Central memory CD8-positive, alpha-beta T cell (primary cell): ENCODE measurements at places on chromosomes 13 and 19.

DNA sequence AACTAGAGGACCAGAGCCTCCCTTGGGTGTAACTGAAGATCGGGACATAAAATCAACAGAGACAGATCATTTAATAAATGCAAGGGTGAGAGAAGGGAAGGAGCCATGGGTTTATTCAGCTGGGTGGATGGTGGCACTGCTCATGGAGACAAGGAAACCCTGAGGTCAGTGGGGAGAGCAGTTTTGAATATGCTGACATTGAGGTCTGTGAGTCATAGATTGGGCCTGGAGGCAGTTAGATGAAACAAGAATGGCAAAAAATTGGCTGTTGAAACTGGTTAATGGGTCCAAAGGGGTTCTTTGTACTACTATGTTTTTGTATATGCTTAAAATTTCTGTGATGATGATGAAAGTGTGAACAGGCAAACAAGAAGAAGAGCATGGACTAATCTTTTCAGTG lies 5.1 kb upstream of the GTF3A start:
- peaks cover 8% of the 10 kb centered on the region for H3K27me3 ChIP-seq
- DNase-seq = no peak
- no peak overlapping the region for H3K27ac ChIP-seq
- H3K4me3 ChIP-seq = no peak overlapping the region

GRCh38 chr13:21579754-21580316 lies 24.1 kb downstream of the MICU2 start:
- peak overlapping the region; percentile 59 for H3K4me3 ChIP-seq
- H3K4me1 ChIP-seq = peaks cover 42% of the 10 kb centered on the region
- DNase-seq = peak; percentile 13
- peaks cover 3% of the 10 kb centered on the region for H3K36me3 ChIP-seq

- H3K4me1 ChIP-seq = peaks cover 79% of the 10 kb centered on the region
- peak overlapping the region; percentile 84 for H3K4me3 ChIP-seq
- peak overlapping the region; percentile 94 for H3K27ac ChIP-seq
- H3K36me3 ChIP-seq = peaks cover 30% of the 10 kb centered on the region
Measured at GRCh38 chr19:40719414-40719894, 2.5 kb downstream of the ITPKC start.

DNA sequence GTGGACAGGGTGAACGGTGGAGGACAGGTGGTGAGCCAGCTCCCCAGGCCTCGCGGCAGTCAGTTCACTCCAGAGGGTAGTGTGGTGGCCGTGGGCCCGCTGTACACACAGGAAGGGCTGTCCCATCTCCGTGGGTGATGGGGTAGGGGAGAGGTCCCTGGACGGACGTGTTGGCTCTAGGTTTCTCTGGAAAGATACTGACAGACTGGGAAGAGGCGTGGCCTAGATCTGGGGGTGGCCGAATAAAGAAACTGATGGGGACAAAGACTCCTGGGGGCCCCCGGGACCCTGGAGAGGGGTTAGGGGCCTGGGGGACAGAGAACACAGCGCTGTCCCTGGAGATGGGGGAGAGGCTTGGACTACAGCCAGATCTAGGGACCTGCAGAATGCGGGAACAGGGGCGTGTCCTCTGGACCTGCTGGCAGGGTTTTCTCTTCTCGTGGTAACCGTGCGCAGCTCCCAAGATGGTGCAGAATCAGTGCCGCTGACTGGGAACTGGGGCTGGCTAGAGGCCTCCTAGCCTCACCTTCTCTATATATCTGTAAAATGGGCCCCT lies 4.0 kb upstream of the PRAM1 start:
- H3K4me1 ChIP-seq = peaks cover 17% of the 10 kb centered on the region
- DNase-seq = no peak
- H3K27ac ChIP-seq = peak overlapping the region; percentile 68
- H3K4me3 ChIP-seq = peak overlapping the region; percentile 90

GRCh38 chr19:45599286-45599685 lies 2.7 kb downstream of the GPR4 start:
- H3K4me1 ChIP-seq = peaks cover 24% of the 10 kb centered on the region
- DNase-seq = no peak
- peaks cover 85% of the 10 kb centered on the region for H3K27me3 ChIP-seq
- H3K27ac ChIP-seq = no peak overlapping the region
- no peak overlapping the region for H3K4me3 ChIP-seq

DNA sequence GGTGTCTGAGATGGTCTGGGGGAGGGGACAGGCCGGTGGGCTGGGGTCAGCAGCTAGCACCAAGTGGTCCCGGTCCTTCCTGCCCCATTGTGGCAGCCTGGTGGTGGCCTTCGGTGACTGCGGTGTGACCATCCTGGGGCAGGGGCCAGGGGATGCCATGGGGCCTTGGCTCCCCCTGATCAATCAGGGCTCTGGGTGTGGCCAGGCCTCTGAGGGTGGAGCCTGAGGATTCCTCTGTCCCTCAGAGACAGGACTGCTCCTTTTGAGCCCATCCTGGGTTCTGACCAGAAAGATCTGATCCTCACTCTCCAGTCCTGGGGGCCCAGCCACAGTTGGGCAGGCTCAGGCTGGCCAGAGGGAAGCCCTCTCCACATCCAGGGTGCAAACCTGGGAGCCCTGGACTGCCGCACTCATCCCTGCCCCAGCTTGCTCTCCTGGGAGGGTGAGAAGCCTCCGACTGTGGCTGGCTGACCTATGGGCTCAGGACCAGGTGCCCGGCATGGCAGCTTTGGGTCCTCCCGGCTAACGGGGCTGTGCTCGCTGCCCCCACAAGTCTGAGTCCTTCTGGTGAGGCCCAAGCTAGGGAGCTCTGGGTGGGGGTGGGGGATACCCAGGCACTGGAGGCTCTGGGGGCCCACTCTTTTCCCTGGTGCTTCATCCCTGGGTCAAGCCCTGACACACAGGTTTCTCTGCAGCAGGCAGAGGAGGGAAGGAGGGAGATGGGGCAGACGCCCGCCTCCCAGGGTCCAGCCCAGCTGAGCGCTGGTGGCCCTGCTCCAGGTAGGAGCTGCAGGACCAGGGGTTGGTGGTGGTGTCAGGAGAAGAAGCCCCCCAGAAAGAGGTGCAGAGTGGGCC lies 59.5 kb downstream of the IER2 start:
- H3K36me3 ChIP-seq = peaks cover 3% of the 10 kb centered on the region
- DNase-seq = no peak
- peak overlapping the region; percentile 88 for H3K4me3 ChIP-seq
- H3K27me3 ChIP-seq = no peaks in the 10 kb centered on the region
- no peak overlapping the region for H3K27ac ChIP-seq

DNA sequence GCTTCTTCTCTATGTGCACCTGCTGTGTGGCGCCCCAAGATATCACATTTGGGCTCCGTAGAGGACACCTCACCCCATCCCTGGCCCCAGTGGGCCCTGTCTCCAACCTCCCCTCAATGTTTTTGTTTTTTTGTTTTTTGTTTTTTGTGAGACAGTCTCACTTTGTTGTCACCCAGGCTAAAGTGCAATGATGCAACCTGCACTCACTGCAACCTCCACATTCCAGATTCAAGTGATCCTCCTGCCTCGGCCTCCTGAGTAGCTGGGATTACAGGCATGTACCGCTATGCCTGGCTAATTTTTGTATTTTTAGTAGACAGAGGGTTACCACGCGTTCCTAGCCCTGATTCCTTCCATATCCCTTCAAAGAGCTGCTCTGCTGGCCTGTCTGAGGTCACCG lies 26.9 kb upstream of the TUBGCP3 start:
- H3K4me3 ChIP-seq = no peak overlapping the region
- no peak for DNase-seq
- H3K27me3 ChIP-seq = peaks cover 73% of the 10 kb centered on the region
- no peaks in the 10 kb centered on the region for H3K4me1 ChIP-seq
- H3K36me3 ChIP-seq = no peaks in the 10 kb centered on the region

DNA sequence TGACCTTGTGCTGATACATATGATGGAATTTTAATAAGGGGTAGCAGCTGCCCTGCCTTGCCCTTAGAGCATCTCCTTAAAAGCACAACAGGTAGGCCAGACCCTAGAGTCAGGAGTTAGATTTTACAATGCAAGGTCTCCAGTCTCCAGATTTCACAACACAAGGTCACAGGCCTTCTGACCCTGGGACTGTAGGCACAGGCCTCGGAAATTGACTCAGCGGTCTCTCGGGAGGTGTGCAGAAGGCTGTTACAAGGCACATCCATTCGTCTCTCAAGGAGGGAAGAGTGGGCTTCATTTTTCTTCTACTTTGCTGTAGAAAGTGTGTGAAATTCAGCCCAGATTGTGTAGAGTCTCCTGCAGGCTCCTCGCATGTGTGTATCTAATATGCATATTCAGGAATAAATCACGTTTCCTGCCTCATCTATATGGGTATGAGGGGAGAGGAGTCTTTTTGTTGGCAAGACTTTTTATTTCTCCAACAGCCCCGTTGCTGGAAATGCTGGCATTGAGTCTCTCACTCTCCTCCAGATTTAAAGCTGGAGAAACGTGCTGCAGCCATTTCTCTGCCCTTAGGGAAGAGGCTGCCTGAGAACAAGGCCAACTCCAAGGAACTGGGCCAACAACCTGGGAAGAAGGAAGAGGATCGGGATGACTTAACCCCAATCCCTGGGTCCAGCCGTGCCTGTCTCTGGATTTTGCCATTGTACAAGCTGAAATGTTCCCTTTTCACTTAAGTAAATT lies 24.5 kb downstream of the UQCRFS1 start:
- no peak overlapping the region for H3K4me3 ChIP-seq
- H3K27ac ChIP-seq = no peak overlapping the region
- peaks cover 6% of the 10 kb centered on the region for H3K4me1 ChIP-seq
- H3K27me3 ChIP-seq = peaks cover 30% of the 10 kb centered on the region
- no peaks in the 10 kb centered on the region for H3K36me3 ChIP-seq
- DNase-seq = no peak

DNA sequence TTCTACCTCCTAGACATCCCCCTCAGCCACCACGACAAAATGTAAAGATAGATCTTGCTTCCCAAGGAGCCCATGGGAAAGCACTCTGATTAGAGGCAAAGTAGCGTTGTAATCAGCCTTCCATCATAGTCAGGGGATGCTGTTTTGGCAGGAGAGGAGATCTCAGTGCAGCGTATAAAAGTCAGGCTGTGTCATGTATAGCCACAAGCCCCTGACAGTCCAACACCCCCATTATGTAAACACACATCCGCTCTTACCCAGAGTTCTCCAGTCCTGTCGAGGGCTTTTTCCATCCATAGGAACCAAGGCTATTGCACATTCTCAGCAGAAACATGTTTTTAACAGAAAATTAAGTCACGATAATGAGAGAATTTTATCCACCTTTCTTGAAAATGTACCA lies 156.3 kb downstream of the CYSLTR2 start:
- peaks cover 15% of the 10 kb centered on the region for H3K4me1 ChIP-seq
- H3K36me3 ChIP-seq = no peaks in the 10 kb centered on the region
- H3K27me3 ChIP-seq = peaks cover 23% of the 10 kb centered on the region
- no peak for DNase-seq
- H3K27ac ChIP-seq = no peak overlapping the region

DNA sequence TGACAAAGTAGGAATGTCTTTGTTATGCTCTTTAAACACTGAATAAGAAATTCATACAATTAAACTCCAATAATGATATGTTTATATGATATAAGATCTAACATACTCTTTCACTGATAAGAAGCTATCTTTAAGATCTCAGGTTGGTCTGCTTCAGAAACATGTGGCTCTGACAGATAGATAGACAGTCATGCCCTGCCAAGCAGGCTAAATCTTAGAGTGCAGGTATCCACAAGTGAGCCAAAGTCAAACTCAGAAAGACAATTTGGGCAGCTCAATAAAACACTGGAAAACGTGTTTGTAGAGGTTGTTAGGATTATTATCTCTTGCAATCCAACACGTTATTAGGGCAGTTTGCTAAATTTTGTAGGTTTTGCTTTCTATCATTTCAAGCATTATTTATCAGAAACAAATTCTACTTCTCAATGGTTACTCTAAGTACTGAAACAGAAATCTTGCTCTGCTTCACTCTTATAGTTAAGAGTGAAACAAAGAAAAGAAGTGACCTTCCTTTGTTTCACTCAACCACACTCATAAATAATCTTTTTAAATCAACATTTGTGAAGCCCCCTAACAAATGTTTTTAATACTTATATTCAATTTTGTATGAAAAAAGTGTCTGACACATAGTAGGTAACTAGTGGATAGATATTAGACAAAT lies 1255.6 kb downstream of the DIAPH3 start:
- no peaks in the 10 kb centered on the region for H3K27me3 ChIP-seq
- H3K4me1 ChIP-seq = no peaks in the 10 kb centered on the region
- no peaks in the 10 kb centered on the region for H3K36me3 ChIP-seq
- DNase-seq = no peak

DNA sequence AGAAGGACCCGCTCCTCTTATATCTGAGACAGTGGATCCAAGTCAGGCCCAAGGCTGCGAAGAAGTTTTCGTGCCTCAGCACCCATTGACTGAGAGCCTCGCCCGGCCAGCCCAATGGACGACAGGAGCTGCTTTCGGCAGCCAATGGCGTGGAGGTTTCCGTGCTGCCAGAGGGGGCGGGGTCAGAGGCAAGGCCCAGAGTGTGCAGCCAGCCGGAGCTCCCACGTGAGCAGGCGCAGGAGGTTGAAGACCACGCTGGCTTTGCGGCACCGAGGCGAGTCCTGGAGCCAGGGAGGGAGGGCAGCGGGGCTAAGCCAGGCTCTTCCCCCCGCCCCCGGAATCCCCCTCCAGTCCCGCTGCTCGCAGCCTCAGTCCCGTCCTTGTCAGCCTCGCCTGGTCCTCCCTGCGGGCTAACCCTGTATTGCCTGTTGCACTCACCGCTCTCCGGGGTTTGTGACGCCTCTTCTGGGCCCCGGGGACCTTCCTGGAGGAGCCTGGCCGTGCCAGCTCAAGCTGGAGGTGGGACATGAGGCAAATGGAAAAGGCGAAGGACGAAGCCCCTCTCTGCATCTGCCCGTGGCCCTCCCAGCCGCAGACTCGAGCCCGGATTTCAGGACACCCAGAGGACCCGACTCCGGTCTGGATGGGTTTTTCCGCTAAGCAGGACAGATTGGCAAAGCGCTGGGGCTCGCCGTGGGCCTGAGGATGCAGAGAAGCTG lies 1.5 kb downstream of the IFNL4 start:
- H3K27ac ChIP-seq = no peak overlapping the region
- no peak for DNase-seq
- H3K36me3 ChIP-seq = no peaks in the 10 kb centered on the region
- no peak overlapping the region for H3K4me3 ChIP-seq
- peaks cover 10% of the 10 kb centered on the region for H3K27me3 ChIP-seq
- no peaks in the 10 kb centered on the region for H3K4me1 ChIP-seq

DNA sequence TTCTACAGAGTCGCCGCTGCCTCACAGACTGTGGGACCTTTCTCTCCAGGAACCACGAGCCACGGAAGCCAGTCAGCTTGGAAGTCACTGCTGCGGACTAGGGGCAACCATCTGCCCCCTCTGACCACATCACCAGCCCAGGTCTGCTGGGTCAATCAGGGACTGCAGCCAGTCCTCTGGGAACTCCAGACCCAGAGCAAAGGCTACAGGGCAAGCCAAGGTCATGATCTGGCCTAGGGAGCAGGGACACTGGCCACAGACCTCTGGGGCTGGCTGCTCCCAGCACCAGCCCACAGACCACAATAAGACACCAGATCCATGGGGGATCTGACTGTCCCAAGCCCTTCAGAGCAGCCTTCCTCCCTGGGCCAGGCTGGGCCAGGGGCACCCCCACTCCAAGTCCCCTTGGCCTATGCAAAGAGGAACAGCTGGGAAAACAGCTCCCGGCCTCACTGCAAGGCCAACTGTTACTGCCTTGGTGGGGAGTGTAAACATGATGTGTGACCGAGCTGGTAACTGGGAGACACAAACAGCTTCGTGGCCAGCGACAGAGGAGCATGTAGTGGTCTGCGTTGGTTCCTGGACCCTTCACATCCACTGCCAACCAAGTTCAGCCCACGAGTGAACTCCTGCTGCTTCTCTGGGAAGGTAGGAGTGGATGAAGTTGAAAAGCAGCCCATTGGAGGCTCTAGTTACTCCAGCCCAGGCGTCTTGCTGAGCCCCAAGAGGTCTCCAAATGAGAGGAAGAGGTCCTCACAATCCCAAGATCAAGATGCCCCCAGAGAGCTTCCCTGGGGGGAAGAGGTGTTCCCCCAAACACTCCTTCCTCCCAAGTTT lies 1.5 kb downstream of the AKT2 start:
- H3K27ac ChIP-seq = peak overlapping the region; percentile 91
- H3K4me3 ChIP-seq = peak overlapping the region; percentile 83
- no peaks in the 10 kb centered on the region for H3K27me3 ChIP-seq
- H3K36me3 ChIP-seq = peaks cover 13% of the 10 kb centered on the region
- no peak for DNase-seq
- peaks cover 52% of the 10 kb centered on the region for H3K4me1 ChIP-seq
